Stimulated activated CD4-positive, alpha-beta T cell treated with anti-CD3 and anti-CD28 coated beads, TNF-alpha, amount 100 ng/mL, for 1 hour (primary cell): ENCODE measurements at places on chromosomes 5 and 9.

GRCh38 chr9:642014-642413 lies 199.5 kb upstream of the DMRT1 start:
- no peak for DNase-seq

GRCh38 chr5:31811210-31811609 lies 172.3 kb downstream of the PDZD2 start:
- no peak for DNase-seq

DNA sequence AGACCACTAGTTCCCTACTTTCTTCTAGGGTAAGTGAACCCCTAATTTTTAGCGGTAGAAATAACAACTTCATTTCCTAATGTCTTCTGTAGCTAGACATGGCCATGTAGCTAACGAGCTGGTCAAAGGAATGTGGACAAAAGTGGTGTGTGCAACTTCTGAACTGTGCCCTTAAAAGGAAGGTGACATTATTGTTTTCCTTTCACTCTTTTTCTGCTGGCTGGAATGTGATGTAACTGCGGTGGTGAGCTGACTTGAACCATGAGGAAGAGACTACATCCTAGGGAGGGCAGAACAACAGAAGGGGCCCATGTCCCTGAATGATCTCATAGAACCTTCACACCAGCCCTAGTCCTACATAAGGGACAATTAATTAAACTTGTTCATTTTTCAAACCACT lies 1.3 kb upstream of the SNX2 start:
- DNase-seq: no peak

DNA sequence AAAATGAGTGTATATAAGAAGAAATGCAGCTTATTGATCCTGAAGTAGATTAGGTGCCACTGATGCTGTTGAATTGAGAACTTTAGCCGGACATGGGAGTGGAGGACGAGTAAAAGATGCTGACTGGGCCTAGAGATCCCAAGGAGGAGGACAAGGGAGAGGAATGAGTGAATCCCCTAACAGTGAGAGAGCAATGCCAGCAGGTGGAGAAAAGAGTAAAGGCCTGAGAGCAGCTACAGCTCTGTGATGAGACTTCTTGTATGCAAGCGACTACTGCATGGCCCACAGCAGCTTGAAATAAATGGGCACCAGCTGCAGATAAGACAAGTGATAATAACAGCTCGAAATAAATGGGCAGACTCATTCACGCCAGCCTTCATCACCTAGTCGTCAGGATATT lies 44.5 kb upstream of the JMY start:
- no peak for DNase-seq

GRCh38 chr5:68754536-68754935 lies 339.3 kb upstream of the SLC30A5 start:
- no peak for DNase-seq

DNA sequence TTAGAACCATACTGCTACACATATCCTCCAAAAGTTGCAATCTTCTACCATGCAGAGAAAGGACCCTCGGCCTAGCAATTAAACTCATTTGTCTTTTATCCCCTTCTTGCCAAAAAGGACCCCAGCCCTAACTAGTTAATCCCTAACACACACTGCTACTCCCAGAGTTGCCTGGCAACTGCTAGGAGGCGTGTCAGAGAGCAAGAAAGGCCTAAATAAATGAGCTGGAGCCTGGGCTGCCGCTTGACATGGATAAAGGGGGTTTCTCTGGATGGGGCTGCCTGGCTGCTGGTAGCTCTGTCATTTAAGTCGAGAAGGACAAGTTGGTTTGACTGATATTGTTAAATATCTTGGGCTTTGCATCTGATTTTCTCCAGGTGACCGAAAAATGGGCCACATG lies 194.8 kb downstream of the CRB2 start:
- no peak for DNase-seq
